ENCODE measurements at places on chromosomes 11 and 22.

- DNase-seq = no peak
Measured at GRCh38 chr22:46852771-46853170, 90.3 kb downstream of the TBC1D22A start.

DNA sequence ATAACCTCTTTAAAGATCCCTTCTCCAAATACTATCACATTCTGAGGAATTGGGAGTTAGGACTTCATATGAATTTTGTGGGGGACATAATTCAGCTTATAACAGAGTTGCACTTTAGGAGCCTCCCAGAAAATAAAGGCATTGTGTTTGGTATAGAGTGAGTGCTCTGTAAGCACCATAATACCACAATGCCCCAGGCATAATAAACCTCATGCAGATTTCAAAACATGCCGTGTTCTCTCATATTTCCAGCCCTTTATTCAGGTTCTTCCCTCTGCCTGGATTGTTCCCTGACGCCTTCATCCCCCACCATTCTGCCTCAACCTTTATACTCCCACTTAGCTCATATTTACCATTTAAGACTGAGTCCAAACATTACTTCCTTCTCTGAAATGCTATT, 398.8 kb upstream of the FAT3 start:
- DNase-seq = no peak

DNA sequence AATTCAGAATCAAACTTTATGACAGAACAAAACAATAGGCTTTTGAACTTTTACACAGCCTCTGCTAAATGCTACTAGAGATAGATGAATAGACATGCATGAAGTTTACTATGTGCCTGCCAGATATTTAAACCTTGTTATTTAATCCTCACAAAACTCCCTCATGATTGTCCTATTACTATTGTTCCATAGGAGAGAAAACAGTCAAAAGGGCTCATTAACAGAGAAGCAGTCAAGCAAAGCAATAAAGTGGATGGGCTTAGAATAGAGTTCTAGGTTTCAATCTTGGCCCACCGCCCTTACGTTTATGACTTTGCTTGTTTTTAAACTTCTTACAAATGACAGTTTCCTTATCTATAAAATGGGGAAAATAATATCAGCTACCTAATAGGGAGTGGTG, 12.9 kb downstream of the CWC15 start:
- no peak for DNase-seq

DNA sequence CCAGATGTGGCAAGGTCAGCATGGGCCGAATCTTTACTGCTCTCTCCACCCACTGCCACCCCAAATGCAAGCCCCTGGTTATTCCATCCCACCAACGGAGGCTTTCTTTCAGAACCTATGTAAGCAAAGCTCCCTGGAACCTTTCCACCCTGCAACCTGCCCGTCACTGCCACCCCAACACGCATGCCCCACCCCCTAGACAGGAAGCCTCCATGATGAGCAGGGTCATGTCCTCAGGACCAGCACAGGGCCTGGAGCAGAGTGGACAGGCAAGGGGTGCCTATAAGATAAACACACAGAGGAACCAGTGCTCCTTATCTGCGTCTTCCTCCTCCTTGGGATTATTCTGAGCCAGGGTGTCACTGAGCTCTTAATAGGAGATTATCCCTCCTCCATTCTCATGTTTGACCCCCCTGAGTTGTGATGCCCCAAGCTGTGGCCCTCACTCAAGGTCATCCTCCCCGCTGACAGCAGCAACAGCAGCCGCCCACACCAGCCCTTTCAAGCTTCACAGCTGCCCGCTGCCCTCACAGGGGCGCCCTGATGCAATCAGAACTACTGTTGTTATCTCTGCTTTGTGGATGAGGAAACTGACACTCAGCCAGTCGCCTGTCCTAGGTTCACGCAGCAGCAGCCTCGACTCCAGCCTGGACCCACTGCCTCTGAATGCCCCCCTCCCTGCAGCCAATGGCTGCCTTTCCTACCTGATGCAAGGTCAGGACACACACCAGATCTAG, 647.3 kb downstream of the TBC1D22A start:
- DNase-seq = no peak

DNA sequence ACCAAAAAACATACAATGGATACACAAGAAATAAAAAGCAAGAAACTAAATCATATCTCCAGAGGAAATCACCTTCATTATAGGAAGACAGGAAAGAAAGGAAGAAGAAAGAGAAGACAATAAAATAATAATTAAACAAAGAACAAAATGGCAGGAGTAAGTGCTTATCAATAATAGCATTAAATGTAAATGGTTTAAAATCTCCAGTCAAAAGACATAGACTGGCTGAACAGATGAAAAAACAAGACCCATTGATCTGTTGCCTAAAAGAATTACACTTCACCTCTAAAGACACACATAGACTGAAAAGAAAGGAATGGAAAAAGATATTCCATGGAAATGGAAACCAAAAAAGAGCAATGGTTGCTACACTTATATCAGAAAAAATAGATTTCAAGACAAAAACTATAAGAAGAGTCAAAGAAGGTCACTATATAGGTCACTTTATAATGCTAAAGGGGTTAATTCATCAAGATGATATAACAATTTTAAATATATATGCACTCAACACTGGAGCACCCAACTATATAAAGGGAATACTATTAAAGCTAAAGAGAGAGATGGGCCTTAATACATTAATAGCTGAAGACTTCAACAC, 118.4 kb upstream of the SESN3 start:
- no peak for DNase-seq

GRCh38 chr11:105767931-105768330, 158.1 kb downstream of the GRIA4 start:
- no peak for DNase-seq

GRCh38 chr11:85955531-85955930, 100.3 kb downstream of the CCDC83 start:
- DNase-seq = no peak

- DNase-seq = no peak
Measured at GRCh38 chr11:13188179-13188578, 89.4 kb upstream of the BMAL1 start.

DNA sequence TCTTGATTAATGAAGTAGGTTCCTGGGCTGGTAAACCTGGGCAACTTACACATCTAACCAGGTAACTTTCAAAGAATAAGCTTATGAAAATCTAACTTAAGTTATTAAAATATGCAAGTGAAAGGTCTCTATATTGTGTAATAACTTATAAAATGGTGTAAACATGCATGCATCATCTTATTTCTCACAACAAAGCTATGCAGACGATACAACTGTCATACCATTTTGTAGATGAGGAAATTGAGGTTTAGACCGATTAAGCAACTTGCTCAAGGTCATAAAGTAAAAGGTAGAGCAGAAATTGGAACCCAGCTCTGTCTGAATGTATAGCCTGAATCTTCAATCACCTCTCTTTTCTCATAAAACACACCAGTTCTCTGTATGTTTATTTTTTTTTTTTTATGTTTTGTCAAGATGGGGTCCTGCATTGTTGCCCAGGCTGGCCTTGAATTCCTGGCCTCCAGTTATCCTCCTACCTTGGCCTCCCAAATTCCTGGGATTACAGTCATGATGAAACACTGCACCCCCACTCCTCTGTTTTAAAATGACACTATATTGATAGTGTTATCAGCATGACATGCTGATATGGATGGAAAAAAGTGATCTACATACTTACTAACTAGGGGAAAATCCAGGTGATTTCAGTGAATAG, 109.6 kb downstream of the SGSM3 start:
- no peak for DNase-seq

DNA sequence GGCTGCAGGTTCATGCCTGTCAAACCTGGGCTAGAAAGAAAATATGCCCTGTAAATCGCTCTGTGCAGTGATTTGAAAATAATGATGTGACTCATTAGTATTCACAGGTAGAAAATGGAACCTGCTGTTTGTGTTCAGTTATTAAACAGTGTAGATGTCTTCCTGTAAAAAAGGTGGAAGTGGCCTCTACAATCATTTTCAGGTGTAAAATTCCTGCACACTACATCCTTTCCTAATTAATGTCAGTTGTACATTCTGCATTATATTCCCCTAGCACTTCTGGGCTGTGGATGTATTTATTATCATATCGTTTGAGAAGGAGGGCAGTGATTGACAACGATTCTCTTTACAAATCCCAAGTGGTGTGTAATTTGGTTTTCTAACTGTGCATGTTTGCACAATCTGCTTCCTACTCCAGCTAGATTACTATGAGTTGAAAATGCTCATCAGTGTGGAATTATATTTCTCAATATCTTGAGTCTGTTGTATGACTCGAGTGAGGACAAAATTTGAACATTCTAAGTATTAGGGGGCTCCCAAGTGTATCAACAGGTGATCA, 454.0 kb upstream of the DDI1 start:
- no peak for DNase-seq

- no peak for DNase-seq
Measured at GRCh38 chr11:134276396-134277182, 410 bp downstream of the GLB1L3 start.

- no peak for DNase-seq
Measured at GRCh38 chr22:41979423-41980250, 10.4 kb downstream of the SEPTIN3 start.

DNA sequence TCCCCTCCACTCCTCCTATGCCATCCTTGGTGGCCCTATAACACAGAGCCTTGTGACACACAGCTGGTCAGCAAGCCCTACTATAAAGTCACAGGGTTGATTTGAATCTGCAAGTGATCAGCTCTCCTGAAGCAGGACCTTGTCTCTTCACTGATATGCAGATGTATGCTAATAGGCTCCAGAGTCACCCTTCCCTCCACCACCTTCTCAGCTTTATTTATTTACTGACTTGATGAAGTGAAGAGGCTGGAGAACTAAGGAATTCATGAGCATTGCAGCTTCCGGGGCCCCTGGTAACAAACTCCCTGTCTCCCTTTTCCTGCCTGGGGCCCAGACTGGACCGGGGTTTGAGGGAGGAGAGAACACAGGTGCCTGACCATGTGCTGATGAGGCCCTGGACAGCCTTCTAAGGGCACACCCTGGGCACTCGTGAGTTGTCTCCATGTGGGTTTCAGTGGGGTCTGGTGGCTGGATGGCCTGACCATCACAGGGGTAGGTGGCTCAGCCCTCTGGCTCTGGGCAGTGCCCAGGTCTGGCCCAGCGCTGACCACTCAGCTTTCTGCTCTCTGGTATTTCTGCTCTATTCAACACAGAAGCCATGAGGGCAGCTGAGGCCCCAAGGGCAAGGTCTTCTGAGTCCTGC, 307.5 kb downstream of the NTM start:
- no peak for DNase-seq

GRCh38 chr11:36196411-36196998, 92.7 kb downstream of the COMMD9 start:
- no peak for DNase-seq

Data from CMK (cell line).